ENCODE measurements at places on chromosomes 1 and 21.

DNA sequence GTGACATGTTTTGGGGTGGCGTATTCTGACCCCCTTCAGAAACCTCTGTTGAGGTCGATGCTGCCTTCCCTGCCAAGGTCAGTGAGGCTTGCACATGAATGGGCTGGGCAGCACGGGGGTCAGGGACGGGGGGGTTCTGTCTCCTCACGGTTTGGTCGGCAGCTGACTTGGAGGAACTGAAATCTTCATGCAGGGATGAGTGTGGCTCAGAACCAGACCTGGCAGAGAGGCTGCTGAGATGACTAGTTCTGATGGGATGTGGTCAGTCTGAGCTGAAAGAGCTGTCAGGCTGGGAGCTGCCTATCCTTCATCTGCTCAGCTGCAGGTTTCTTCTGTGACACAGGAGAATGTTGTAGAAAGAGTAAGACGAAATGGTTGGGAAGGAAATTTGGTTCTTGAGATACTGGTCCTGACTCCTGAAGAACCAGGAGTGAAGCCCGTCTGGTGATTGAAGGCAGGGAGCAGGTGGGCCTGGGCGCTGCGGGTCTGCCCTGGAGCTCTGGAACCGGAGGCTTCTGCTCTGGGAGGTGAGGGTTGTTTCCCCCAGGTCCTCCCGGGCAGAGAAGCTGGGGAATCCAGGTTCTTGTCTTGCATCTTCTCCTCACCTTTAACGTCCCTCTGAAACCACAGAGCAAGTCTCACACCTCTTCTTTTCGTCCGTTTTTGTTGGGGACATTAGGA is 3.3 kb downstream of the SLX9 start:
- DNase-seq: no peak

DNA sequence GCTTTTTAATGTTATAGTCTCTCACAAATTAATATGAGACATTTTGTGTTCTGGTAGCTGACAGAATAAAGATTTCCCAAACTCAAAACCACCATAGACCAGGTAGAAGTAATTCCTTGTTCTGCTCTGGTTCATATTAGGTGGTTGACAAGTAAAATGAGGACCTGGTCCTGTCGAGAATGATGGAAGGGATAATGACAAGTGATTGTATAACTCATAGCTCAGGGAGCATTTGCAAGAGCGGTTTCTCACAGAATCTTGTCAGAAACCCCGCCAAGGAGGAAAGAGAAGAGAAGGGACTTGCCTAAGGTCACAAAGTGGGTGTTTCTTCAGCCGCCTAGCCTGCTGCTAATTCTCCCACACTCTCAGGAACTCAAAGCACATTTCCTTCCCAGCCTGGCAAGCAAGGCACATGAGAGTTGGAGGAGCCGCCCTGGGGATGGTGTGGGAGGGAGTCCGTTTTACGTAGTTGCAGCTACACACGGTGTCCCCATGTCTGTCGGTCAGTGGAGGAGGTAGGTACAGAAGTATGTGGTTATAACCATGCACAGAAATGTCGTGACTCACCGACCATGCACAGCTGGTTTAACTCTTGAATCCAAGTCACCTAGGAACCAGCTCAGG is 46.5 kb downstream of the SAMD13 start:
- no peak for DNase-seq

DNA sequence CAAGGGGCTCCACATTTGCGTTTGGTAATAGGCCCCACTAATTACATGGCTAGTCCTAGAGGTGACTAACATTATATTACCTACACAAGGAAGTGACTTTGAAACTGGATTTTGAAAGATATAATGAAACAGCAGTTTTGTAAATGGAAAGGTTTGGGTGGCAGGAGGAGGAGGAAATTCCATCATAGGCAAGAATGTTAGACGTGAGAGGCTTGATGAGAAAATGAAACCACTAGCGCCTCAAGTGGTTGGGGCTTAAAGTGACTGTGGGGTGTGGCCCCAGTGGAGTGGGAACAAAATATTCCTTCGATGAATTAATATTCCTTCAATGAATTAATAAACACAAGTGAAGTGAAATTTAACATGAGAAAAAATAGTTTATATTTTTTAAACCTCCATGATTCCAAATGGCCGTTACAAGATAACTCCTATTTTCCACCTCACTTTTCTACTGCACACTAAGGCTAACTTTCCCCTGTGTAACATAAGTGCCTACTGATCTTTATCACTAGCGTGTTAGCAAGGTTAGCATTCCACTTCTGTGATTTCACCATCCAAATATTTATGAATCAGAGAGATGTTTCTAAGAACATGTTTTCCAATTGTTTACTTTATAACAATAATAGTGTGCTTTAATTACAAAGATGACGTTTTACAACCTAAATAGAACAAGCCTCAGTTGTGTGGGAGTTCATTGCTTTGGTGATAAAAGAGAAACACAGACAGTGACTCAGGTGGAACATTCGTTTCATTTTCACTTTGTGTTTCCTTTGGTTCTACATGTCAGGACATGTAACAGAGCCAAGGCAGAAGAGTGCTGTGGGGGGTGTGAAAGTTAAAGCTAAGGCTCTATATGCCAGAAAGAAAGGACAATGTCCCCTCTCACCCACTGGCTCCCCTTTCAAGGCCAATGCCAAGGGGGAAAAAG is 12.5 kb upstream of the ATF3 start:
- no peak for DNase-seq

DNA sequence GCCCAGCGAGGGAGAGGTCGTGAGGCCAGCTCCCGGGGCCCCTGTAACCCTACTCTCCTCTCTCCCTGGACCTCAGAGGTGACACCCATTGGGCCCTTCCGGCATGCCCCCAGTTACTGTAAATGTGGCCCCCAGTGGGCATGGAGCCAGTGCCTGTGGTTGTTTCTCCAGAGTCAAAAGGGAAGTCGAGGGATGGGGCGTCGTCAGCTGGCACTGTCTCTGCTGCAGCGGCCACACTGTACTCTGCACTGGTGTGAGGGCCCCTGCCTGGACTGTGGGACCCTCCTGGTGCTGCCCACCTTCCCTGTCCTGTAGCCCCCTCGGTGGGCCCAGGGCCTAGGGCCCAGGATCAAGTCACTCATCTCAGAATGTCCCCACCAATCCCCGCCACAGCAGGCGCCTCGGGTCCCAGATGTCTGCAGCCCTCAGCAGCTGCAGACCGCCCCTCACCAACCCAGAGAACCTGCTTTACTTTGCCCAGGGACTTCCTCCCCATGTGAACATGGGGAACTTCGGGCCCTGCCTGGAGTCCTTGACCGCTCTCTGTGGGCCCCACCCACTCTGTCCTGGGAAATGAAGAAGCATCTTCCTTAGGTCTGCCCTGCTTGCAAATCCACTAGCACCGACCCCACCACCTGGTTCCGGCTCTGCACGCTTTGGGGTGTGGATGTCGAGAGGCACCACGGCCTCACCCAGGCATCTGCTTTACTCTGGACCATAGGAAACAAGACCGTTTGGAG is 23.7 kb upstream of the TNFRSF1B start:
- DNase-seq: no peak

GRCh38 chr1:71351438-71351837 is 270.6 kb upstream of the ZRANB2 start:
- DNase-seq: no peak

GRCh38 chr1:48333316-48333715 is 110.8 kb downstream of the SLC5A9 start:
- DNase-seq: no peak

- DNase-seq: no peak
These were observed 34.7 kb upstream of the C1orf115 start for GRCh38 chr1:220655509-220655908.

DNA sequence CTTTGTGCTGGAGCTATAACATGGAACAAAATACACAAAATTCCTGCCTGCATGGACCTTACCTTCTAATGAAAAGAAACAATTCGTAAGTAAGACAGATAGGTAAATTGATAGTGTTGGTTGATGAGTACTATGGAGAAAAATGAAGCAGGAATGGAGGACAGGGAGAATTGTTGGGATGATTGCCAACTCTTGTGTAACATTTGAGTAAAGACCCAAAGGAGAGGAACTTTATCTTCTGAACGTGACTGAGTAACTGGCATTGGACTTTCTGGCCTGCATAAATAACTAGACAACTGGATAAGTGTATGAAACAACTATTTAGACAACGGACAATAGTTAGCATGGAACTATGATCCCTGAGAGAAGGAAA is 6.8 kb upstream of the EFCAB14 start:
- no peak for DNase-seq

GRCh38 chr1:93614541-93614940 is 67.1 kb downstream of the BCAR3 start:
- peak; percentile 74 for DNase-seq

GRCh38 chr1:2266301-2266975 is 38.3 kb downstream of the SKI start:
- no peak for DNase-seq

DNA sequence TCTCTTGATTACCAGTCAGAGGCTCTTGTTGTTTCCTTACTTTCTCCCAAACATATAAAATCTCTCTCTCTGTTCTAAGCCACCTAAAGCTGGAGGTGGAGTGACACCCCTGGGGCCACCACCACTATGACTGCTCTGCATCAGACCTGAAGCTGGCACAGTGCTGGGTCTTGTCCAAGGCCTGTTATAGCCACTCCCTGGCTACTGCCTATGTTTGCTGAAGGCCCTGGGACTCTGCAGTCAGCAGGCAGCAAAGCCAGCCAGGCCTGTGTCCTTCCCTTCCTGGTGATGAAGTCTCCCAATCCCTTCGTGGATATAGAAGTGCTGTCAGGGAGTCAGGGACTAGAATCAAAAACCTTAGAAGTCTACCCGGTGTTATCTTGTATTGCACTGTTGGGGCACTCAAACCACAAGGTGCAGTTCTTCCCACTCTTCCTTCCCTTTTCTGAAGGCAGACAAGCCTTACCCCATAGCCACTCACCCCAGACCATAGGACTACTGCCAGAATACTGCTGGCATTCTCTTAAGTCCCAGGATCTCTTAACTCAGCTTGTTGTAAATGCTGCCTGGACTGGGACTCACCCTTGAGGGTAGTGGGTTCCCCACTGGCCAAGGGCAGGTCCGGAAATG is 103.1 kb downstream of the RPS6KC1 start:
- DNase-seq: no peak

GRCh38 chr1:168136709-168137514 is at the start of gene GPR161:
GPR161 (minus strand) TSS chr1:168136930; CDS start chr1:168104850, 32,080 bp downstream.
- no peak for DNase-seq

- DNase-seq: no peak
These were observed 11.8 kb upstream of the TTC22 start for GRCh38 chr1:54812801-54813484.

- DNase-seq: no peak
These were observed 6.4 kb downstream of the ADARB1 start for GRCh38 chr21:45080639-45081414.

DNA sequence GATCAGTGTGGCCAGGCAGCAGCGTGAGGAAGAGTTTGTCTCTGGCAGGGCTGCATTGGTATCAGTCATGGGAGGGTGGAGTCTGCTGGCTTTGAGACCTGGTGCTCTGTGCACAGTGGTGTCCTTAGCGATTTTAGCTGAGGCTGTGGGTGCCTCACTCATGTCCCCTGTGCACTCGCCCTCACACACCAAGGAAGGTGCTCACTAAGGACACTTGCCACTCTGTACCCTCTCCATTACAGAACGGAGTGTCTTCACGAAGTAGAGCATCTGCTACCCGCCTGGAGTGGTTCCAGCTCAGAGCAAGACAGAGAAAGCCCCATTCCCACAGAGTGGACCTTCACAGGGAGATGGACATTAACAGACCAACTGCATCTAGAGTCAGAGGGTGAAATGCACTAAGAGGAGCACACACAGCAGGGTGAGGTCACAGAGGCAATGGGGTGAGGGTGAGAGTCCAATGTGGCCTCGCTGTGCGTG is 117.9 kb downstream of the MATN1 start:
- DNase-seq: no peak

- no peak for DNase-seq
These were observed 19.5 kb downstream of the PLA2G5 start for GRCh38 chr1:20089328-20090077.

GRCh38 chr1:6188466-6188865 is 8.3 kb upstream of the CHD5 start:
- DNase-seq: no peak

GRCh38 chr1:198904321-198904720 is 265.5 kb downstream of the PTPRC start:
- no peak for DNase-seq

- no peak for DNase-seq
These were observed 123.1 kb upstream of the KCNJ6 start for GRCh38 chr21:38039369-38039768.

GRCh38 chr1:83905315-83905907 is 93.5 kb downstream of the TTLL7 start:
- DNase-seq: peak; percentile 30

- no peak for DNase-seq
These were observed 7.2 kb downstream of the APCS start for GRCh38 chr1:159594625-159595405.

DNA sequence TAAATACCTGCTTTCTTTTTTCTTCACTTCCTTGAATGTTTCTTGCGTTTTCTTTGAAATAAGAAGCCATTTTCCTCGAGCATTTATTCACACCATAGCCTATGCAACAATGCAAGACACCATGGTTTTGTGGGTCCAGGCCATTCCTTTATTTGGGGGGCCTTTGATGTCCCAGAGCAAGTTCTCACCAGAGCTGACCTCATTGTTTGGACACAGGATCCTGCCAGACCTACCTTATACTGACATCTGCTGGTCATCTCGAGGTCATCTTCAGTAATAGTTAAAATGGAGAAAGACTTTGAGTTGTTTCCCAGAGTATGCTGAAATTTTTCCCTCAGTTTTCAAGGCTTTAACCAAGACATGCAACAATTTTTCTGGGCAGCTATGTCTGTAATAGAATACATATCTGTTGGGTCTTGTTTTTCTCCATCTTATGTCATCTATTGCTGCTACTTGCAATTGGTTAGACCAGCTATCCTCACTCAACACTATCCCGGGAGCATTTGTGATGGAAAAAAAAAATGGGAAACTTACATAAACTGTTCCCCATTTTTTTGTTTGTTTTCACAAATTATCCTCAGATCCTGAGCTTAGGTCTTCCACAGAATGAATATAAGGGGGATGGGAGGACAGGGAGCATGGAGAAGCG is 34.0 kb upstream of the BACE2 start:
- DNase-seq: no peak

GRCh38 chr1:24141311-24141997 is 1.5 kb downstream of the IL22RA1 start:
- no peak for DNase-seq

GRCh38 chr21:33357177-33357576 is 32.4 kb downstream of the IFNAR1 start:
- no peak for DNase-seq

GRCh38 chr1:205840146-205840923 is 9.6 kb downstream of the PM20D1 start:
- no peak for DNase-seq

- DNase-seq: no peak
These were observed 2.8 kb downstream of the DYRK1A start for GRCh38 chr21:37369307-37369854.
